ENCODE measurements at places on chromosomes 4 and X.

- no peak for DNase-seq
Observed at GRCh38 chr4:14920759-14921320, 81.4 kb upstream of the CPEB2 start.

DNA sequence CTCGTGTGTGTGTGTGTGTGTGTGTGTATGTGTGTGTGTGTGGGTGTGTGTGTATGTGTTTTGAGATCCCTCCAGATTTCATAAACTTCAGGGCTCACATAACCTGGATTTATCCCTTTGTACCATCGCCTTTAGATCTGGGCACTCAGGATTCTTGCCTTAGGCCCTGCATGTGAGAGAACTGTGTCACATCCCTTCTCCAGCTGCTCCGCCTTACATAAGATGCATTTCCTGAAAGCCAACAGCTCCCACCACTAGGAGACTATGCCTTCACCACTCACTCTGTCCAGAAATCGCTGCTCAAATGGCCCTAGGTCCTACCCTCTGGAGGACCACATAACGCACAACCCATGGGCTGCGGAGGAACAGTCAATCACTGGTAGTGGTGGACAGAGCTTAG lies 348.8 kb downstream of the CCSER1 start:
- DNase-seq: no peak

DNA sequence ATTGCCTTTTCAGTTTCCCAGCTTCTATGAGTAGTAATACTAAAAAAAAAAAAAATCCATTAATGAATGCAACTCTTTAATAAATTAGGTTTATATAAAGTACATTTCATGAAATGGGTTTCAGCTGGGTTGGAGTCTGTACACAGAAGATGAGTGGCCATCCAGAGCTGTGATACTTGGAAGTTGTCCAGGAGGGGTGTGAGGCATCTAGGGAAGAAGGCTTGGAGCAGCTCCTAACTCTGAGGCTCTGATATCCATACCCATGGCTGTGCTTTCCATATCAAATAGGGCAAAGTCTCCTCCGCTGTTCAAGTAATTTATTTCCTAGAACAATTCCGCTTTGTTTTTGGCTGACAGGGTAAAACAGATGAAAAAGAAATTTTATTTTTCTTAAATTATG lies 423.3 kb upstream of the TENM3 start:
- no peak for DNase-seq

GRCh38 chr4:152038238-152038637 lies 277.4 kb upstream of the GATB start:
- no peak for DNase-seq

DNA sequence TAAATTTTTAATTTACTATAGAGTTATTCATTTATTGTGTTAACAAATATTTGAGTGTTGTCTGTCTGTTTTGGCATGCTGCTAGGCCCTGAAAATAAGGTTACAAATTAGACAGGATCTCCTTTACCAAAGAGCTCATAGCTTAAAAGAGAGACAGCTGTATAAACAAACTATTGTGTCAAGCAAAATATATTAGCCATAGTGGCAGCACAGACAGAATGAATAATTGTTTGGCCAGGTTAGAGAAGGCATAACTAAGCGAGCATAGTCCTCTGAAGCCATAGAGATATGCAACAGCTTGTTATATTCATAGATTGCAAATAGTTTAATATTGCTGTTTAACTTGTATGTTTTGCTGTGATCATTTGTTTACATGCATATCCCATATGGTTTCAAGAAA lies 66.7 kb upstream of the NDUFC1 start:
- peak; percentile 52 for DNase-seq

GRCh38 chr4:5575941-5576340 lies 132.4 kb downstream of the EVC2 start:
- no peak for DNase-seq

GRCh38 chrX:149185087-149185486 lies 320.0 kb downstream of the IDS start:
- DNase-seq: no peak

DNA sequence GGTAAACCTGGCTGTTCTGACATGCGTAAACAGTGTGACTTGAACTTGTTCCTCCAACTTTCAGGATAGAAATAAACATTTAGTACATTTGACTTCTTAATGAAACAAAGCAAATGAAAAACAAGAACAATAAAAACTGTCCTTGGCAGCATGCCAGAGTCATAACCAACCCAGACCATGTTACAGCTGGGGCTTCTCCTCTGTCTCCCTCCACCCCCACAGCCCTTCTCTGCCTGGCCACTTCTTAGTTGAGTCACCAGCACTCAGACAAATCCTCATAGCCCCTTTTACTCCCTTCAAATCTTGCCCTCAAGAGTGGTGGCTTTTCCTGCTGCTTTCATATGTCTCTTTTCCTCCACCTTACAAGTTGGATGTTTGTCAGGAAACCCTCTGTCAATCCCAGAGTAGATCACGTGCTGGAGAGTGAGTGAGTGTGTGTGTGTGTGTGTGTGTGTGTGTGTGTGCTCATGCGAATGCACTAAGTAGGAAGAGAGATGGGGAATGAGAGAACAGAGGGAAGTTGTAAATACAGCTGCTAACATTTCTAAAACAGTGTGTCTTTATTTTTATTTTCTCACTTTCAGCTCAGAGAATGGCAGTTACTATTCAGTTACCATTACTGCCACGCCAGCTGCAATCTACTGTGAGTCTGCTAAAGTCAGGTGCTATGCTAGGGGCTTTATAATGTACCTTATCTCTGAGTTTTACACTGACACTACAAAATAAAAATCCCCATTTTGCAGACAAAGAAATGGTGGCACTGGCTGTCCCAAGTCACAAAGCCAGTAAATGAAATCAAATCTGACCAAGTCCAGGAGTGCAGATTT lies 15.0 kb downstream of the SCARB2 start:
- peak; percentile 95 for DNase-seq

DNA sequence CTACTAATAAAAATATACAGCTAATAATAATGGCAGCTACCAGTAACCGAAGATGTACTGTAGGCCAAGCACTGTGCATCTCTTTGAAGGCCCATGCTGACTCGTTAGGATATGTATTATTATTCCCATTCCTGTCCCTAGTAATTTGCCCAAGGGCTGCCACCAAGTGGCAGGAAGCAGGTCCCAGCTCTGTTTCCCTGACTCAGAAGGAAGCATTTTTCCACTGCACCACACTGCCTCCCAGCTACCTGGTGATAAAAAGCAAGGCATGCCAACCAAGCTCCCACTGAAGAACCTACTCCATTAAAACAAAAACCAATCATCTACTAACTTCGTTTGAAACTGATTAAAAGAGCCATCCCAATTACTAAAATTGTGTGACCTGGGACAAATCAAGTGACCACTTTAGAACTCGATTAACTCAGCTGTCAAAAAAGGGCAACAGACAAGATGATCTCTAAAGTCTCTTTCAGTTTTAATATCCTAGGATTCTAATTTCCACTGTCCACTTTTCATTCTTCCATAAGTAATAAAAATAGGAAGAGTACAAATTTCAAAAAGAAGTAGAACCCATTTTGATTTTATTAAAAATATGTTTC lies 24.3 kb upstream of the PGM2 start:
- no peak for DNase-seq

DNA sequence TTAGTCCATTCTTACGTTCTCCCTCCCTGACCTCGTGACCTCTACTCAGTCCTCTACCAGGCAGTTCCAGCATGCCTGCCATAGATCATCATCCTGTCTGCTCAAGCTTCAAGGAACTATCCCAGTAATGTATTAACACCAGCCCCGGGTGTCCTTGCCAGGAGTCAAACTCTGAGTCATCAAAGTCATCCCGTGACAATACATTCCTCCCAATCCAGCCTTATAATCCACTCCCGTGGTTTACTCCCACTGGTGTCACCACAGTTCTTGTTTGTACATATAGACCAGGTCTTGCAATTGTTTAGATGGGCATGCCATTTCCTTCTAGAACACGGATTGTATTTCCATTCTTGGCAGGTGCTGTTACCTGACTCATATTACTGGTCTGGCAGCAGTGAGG lies 68.7 kb upstream of the TAB3 start:
- no peak for DNase-seq

GRCh38 chr4:85166318-85166717 lies 199.8 kb upstream of the WDFY3 start:
- peak; percentile 24 for DNase-seq

- no peak for DNase-seq
Observed at GRCh38 chr4:143351774-143352451, 15.2 kb downstream of the GAB1 start.

DNA sequence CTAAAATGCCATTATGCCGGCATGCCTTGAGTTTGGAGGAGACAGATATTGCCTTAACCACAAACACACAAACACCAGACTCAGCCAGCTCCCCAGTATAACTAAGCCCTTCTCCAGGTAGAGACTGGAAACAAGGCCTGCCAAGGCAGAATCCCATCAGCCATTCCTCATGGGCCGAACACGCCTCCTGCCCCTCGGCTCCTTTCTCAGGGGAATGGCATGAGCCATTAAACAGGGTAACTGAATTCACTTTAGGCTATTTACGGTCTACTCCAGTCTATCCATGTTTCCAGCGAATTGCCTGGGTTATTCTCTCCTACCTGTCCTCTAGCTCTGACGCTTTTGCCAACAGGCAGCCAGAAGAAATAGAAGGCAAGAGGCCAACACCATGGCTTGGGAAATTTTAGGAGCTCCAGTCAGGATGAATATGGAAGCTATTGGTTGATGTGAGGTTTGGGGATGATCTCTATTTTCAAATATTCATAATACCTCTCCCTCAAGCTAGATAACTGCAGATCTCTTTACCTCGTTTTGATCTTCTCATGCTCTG lies 4.9 kb downstream of the SEL1L3 start:
- DNase-seq: no peak

DNA sequence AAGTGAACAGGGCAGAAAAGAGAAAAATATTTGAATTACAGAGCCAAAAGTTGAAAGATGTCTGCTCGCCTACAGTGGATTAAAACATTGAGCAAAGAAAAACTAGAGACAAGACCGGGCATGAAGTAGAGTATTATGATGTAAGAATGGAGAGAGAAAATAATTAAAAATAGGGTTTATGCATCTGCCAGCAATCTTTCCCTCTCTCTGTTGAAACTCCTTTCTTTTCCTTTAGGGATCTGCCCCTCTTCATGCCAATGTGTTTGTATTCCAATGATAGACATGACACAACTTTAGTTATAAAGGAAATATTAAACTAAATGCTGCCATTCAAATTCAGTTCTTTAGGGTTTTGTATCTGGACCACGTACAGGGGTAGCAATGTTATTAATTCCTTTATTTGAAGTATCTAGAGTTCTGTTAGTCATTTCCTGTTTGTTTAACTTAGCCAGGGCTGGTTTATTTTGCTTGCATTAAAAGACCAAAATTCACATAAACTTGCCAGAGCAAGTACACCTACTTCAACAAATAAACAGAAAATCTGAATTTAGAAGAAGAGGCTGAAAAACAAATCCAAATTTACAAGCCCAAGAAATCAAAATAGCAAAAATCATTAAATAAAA lies 202.6 kb downstream of the SPOCK3 start:
- DNase-seq: no peak

DNA sequence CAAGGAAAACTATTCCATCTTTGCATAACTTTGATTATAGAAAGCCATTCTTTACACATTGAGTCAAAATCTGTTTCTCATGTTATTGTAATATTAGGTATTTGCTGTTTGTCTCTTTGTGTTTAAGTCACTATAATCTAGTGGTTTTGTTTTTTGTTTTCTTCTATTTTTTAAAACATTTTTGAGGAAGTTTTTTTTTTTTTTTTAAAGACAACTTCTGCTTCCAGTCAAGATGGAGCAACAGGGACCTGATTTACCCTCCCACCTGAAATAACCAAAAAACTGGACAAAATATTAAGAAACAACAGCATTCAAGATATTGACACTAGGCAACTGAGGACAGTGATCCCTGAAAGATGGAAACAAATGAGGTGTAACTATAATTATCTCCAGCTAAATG lies 18.4 kb upstream of the NSUN7 start:
- no peak for DNase-seq

GRCh38 chrX:117996408-117996807 lies 120.2 kb downstream of the KLHL13 start:
- DNase-seq: no peak

- DNase-seq: no peak
Observed at GRCh38 chr4:48815483-48815882, 15.4 kb upstream of the OCIAD1 start.

DNA sequence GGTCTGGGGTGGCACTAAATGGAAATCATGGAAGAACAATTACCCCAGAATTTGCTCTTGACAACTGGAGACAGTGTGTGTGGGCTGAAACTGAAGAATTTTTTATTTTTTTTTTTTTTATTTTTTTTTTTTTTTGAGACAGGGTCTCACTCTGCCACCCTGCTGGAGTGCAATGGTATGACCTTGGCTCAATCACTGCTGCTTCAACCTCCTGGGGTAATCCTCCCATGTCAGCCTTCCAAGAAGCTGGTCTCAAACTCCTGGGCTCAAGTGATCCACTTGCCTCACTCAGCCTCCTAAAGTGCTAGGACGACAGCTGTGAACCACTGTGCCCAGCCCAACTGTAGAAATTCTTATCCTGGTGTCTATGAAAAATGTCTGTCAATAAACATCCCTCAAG lies 127.9 kb upstream of the MAP3K15 start:
- no peak for DNase-seq

DNA sequence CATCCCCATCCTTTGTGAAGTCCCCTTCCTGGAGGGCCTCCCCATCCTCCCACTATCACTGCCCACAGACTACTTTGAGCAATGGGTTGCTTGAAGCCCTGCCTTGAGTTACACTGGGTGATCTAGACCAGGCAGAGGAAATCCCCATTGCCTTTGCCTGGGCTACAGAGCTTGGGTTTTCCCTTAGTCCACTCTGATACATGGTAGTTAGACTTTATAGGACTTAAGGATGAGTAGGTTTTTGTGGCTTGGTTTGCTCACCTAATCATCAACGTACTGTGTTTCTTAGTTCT lies 56.6 kb downstream of the TMEM131L start:
- DNase-seq: no peak

DNA sequence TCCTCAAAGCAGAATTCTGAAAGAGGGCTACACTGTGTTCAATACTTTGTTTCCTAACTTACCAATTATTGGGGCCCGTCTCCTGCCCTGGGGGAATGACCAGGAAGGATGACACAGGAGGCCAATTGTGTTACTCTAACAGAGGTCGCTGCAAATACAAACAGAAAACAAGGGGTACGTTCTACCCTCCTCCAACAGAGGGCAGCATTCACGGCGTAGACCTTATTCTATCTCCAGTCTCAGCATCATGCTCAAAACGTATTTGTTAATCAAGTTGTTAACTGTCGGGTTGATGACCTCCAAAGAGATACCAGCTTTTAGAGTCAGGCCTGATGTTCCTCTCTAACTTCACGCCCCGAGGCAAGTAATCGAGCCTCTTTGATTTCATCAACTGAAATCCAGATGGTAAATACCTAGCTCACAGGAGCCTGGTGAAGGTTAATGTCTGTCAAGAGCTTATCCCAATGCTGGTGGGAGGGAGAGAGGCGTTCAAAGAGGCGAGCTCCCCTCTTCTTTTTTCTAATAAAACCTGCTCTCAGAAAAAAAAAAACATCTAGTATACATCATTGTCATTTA lies 181.0 kb upstream of the KCNIP4 start:
- DNase-seq: no peak

Measured in SHP77 treated with DMSO at 0.1 percent for 48 hours (cell line).